ENCODE measurements at places on chromosomes 6 and 20. TPM values are rescaled to one million over a fixed set of nuclear protein-coding genes. Genes with fewer than 3 reads are reported as not detected.
A peak's percentile ranks its signal among the peaks of the same experiment; 100 is the strongest.

GRCh38 chr20:52275181-52275691 lies 83.7 kb upstream of the ZFP64 start:
- no peak overlapping the region for H3K4me3 ChIP-seq
- H3K4me1 ChIP-seq, result no peaks in the 10 kb centered on the region
- no peaks in the 10 kb centered on the region for H3K27me3 ChIP-seq
- H3K27ac ChIP-seq, result no peak overlapping the region
- H3K36me3 ChIP-seq, result no peaks in the 10 kb centered on the region
- no peak for DNase-seq

DNA sequence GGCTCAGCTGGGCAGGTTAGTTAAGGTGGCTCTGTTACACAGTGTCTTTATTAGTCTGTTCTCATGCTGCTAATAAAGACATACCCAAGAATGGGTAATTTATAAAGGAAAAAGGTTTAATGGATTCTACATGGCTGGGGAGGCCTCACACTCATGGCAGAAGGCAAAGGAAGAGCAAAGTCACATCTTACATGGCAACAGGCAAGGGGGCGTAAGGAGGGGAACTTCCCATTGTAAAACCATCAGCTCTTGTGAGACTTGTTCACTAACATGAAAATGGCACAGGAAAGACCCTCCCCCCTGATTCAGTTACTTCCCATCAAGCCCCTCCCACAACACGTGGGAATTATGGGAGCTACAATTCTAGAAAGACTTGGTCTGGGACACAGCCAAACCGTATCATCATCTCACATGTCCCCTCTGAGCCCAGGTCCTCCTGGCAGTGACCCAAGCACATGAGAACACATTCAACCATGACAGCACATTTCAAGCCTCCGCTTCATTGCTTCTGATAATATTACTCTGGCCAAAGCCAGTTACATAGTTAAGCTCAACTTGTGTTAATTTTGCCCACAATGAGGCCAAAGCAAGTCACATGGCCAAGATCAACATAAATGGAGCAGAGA lies 383.9 kb downstream of the PLCB1 start:
- H3K27me3 ChIP-seq, result no peaks in the 10 kb centered on the region
- H3K36me3 ChIP-seq, result no peaks in the 10 kb centered on the region
- no peak for DNase-seq
- peaks cover 12% of the 10 kb centered on the region for H3K4me1 ChIP-seq
- no peak overlapping the region for H3K27ac ChIP-seq
- no peak overlapping the region for H3K4me3 ChIP-seq

The HLA-DOA gene
- total RNA-seq, result 38.0 TPM

The PHACTR3 gene
- 0.22 TPM for total RNA-seq

GRCh38 chr6:25492951-25493350 lies 159.1 kb upstream of the SCGN start:
- H3K4me1 ChIP-seq, result peaks cover 9% of the 10 kb centered on the region
- H3K27me3 ChIP-seq, result no peaks in the 10 kb centered on the region
- H3K27ac ChIP-seq, result no peak overlapping the region
- no peak overlapping the region for H3K4me3 ChIP-seq
- H3K36me3 ChIP-seq, result no peaks in the 10 kb centered on the region
- no peak for DNase-seq

- no peaks in the 10 kb centered on the region for H3K4me1 ChIP-seq
- DNase-seq, result no peak
- no peaks in the 10 kb centered on the region for H3K27me3 ChIP-seq
- H3K36me3 ChIP-seq, result no peaks in the 10 kb centered on the region
- H3K4me3 ChIP-seq, result no peak overlapping the region
- H3K27ac ChIP-seq, result no peak overlapping the region
Observed at GRCh38 chr20:40568200-40568599, 120.8 kb downstream of the MAFB start.

The ERVFRD-1 gene
- not detected for total RNA-seq

The ZNF311 gene
- total RNA-seq, result 2.0 TPM

GRCh38 chr20:63536997-63537524 lies at the start of gene PTK6:
Gene PTK6 (minus strand): TSS chr20:63537376. CDS start chr20:63537314, 62 bp downstream.
- no peak for DNase-seq
- H3K4me3 ChIP-seq, result peak within 1 kb of the TSS; percentile 42
- no peak within 1 kb of the TSS for H3K27ac ChIP-seq

DNA sequence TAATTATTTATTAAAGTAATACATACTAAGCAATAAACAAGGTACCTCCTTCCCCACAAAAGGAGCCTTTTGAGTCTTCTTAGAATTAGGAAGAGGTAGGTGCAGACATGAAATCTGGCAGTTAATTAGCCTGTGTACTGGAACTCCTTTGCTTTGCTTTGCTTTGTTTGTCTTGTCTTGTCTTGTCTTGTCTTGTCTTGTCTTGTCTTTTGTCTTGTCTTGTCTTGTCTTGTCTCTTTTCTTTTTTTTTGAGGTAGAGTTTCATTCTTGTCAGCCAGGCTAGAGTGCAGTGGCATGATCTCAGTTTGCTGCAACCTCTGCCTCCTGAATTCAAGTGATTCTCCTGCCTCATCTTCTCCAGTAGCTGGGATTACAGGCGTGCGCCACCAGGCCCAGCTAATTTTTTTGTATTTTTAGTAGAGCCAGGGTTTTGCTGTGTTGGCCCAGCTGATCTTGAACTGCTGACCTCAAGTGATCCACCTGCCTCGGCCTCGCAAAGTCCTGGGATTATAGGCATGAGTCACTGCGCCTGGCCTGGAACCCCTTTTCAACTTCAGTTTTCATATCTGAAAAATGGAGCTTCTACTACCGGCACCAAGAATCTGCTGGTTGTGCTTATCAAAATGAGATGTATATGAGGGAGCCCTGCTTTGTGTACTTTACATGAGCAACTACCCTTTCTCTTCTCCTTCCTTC lies 301.2 kb downstream of the CDKAL1 start:
- no peaks in the 10 kb centered on the region for H3K36me3 ChIP-seq
- H3K4me3 ChIP-seq, result no peak overlapping the region
- peaks cover 21% of the 10 kb centered on the region for H3K4me1 ChIP-seq
- peak overlapping the region; percentile 48 for H3K27ac ChIP-seq
- no peak for DNase-seq
- H3K27me3 ChIP-seq, result no peaks in the 10 kb centered on the region

The GSTA1 gene
- not detected for total RNA-seq

The CRNKL1 gene
- total RNA-seq, result 27.9 TPM

DNA sequence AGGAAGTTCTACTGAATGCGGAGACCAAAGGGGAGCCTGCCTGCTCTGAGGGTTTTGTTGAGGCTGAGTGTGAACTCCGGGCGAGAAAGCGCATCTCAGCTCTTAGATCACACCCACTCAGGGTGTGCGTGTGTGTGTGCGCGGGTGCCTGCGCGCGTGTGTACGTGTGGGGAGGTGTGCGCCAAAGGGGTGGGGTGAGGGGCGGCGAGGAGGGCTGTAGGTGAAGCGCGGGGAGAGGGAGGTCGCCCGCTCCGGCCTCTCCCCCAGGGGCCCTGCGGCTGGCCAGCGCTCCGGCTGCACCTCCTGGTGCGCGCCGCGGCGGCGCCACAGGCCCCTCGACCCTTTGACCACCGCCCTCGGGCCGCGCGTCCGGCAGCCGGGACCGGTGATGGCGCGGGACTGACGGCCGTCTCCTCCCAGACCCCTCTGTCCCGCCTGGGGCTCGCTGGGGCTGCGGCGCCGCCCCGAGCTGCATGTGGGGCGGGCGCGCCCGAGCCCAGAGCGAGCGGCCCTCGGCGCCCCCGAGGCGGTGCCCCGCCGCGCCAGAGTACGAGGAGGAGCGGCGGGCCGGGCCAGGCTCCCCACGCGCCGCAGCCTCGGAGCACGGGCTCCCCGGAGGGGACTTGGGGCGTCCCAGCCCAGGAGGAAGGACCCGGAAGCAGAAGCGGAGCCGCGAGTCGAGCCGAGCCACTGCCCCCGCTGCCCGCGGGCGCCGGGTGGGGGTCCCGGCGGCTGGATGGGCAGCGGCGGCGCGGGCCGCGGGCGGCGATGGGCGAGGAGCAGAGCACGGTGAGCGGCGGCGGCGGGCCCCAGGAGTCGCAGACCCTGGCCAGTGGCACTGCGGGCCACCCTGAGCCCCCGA lies at the start of gene RNF217:
RNF217 (plus strand) TSS at position 661 of the 862 bp plus-strand sequence; CDS start at position 769, 108 bp downstream.
- peak within 1 kb of the TSS; percentile 96 for H3K4me3 ChIP-seq
- H3K27me3 ChIP-seq, result no peaks in the 10 kb centered on the region
- H3K36me3 ChIP-seq, result no peaks in the 10 kb centered on the region
- H3K27ac ChIP-seq, result no peak within 1 kb of the TSS
- peak; percentile 74 for DNase-seq

GRCh38 chr6:168524571-168525001 lies 83.6 kb downstream of the SMOC2 start:
- peak; percentile 34 for DNase-seq
- no peak overlapping the region for H3K4me3 ChIP-seq
- peaks cover 6% of the 10 kb centered on the region for H3K4me1 ChIP-seq

GRCh38 chr20:33282196-33282934 lies 649 bp upstream of the BPIFB1 start:
- H3K4me3 ChIP-seq, result no peak overlapping the region
- H3K36me3 ChIP-seq, result no peaks in the 10 kb centered on the region
- no peak for DNase-seq
- no peaks in the 10 kb centered on the region for H3K27me3 ChIP-seq
- H3K27ac ChIP-seq, result no peak overlapping the region

GRCh38 chr20:46040902-46041535 lies 12.0 kb downstream of the SLC12A5 start:
- H3K27me3 ChIP-seq, result peaks cover 90% of the 10 kb centered on the region
- H3K36me3 ChIP-seq, result no peaks in the 10 kb centered on the region
- no peaks in the 10 kb centered on the region for H3K4me1 ChIP-seq
- no peak overlapping the region for H3K27ac ChIP-seq
- H3K4me3 ChIP-seq, result no peak overlapping the region

GRCh38 chr6:37103169-37104039 lies 66.5 kb upstream of the PIM1 start:
- peak; percentile 54 for DNase-seq
- H3K4me1 ChIP-seq, result peaks cover 39% of the 10 kb centered on the region
- H3K4me3 ChIP-seq, result peak overlapping the region; percentile 48

GRCh38 chr6:28657769-28658465 lies 132.2 kb downstream of the GPX5 start:
- peaks cover 3% of the 10 kb centered on the region for H3K4me1 ChIP-seq
- peak; percentile 68 for DNase-seq
- no peaks in the 10 kb centered on the region for H3K36me3 ChIP-seq
- peak overlapping the region; percentile 93 for H3K4me3 ChIP-seq
- peaks cover 22% of the 10 kb centered on the region for H3K27me3 ChIP-seq

DNA sequence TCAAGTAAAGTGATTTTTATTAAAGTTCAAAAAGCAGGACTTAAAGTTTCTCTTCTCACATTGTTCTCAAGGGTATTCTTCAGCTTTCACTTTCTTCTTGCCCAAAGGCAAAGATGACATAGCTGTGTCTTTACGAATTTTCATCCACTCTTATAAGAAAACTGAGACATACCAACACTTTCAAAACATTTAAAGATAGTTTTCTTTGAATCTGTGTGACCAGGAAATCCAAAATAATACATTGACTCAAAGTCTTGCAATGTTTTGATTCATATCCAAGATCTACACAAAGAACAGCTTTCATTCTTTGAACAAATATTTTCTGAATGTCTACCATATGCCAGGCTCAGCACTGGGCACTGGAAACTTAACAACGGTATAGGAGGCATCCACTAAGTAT lies 117.9 kb downstream of the SIM1 start:
- DNase-seq, result no peak
- no peaks in the 10 kb centered on the region for H3K27me3 ChIP-seq
- H3K36me3 ChIP-seq, result no peaks in the 10 kb centered on the region
- H3K27ac ChIP-seq, result no peak overlapping the region

Measured in neural progenitor cell (in vitro differentiated cells).